GDM1 (cell line): ENCODE measurements at places on chromosomes 1 and 21.

GRCh38 chr1:183100361-183100974 is 77.2 kb downstream of the LAMC1 start:
- DNase-seq = no peak

DNA sequence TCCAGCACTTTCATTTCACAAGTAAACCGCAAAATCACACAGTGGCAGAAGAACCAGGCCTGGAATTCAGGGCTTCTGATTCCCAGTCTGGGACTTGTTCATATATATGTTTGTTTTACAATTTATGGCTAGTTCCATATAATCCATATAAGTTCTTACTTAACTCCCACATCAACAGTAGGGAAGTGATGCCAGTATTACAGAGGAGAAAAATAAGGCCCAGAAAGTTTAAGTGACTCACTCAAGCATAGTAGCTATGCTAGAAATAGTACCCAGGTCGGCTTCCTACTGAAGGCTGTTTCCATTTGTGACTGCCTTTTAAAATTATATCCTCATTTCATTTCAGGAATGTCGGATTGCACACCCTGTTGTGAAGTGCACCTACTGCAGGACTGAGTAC is 1.4 kb downstream of the FAM76A start:
- DNase-seq = no peak

- no peak for DNase-seq
Observed at GRCh38 chr1:118081387-118081786, 103.6 kb downstream of the SPAG17 start.

DNA sequence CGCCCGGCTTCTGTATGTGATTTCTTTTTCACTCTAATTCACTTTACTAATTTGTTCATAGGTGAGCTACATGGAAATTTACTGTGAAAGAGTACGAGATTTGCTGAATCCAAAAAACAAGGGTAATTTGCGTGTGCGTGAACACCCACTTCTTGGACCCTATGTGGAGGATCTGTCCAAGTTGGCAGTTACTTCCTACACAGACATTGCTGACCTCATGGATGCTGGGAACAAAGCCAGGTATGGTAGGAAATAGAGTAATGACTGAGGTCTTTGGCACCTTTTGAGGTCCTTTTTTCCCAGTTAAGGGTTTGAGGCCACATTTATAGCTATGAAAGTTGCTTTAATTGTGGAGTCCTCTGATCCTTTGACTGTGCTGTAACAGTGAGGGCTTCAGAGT is 56.9 kb downstream of the KIF1B start:
- DNase-seq = no peak

- DNase-seq = no peak
Observed at GRCh38 chr1:87715052-87715451, 386.4 kb downstream of the LMO4 start.

- no peak for DNase-seq
Observed at GRCh38 chr1:208291923-208292711, 47.9 kb upstream of the PLXNA2 start.

DNA sequence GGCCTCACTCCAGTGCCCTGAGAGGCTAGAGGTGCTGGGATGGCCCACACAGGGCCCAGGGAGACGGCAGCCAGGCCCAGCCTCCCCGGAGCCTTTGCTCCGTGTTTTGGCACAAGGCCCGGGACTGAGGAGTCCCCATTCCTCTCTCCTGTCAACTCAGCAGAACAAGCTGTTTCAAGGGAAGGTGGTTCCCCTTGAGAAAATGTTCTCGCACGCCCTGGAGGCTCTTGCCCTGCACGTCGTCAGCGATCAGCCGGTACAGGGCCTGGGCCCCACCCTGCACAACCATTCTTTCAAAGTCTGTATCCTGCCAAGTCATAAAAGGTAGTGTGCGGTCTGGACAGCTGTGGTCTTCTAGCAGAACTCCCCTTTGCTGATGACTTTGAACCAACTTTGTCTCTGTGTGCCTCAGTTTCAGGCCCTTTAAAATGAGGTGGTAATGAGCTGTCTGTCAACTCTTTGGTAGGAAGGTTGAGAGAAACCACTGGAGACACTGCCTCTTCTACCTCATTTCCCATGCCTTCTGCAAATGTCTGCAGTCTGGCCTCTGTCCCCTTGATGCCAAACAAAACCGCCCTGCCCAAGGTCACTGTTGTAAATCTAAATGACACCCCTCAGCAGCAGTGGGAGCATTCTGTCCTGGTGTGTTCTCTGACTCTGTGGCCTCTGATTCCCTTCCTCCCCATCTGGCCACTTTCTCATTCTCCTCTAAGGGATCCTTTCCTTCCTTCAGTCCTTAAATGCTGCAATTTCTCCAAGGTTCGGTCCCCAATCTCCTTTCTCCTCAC is 138.6 kb upstream of the JUN start:
- DNase-seq = no peak

- DNase-seq = no peak
Observed at GRCh38 chr1:43348343-43348808, 10.4 kb upstream of the CDC20 start.

DNA sequence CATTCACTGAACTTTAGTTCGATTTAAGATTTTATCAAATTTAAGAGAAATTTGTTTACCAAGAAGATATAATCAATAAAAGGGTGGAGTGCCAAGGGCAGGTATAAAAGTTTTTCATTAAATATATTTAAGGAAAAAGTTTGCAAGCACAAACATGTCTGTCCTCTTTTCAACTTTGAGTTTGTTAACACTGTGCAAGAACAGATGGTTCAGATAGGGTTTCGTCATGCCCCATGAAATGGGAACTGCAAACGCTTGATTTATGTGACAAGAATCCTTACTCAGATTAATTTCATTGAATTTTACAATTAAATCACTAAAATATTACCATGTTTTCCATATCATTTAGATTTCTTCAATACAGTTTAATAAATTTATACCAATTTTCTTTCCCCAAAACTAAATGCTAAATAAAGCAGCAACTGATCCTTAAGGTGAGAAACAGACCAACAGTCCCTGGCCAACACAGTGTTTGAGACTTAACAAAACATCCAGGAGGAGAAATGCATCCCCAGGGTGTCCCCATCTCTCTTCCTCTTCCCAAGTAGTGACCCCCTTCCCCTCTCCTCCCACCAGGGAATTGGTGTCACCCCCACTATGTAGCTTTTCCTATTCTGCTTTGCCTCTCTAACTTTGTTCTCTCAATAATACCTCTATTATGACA is 292.9 kb downstream of the LTN1 start:
- DNase-seq = no peak

DNA sequence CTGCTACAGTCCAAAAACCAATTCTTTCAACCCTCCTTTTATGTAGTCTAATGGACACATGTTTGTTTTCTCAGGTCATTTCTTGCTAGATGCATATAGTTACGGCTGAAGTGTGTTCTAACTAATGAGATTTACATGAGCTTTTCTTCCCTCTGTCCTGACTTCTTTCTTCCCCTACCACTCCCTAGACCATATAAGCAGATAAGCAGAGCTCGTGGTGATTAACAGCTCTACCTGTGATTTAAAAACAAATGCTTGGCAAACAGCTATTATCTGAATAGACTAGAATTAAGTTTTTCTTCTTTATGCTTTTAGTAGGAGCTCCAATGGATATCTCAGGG is 18.6 kb downstream of the KHDRBS1 start:
- DNase-seq = no peak
